ENCODE measurements at places on chromosomes 4 and X.

DNA sequence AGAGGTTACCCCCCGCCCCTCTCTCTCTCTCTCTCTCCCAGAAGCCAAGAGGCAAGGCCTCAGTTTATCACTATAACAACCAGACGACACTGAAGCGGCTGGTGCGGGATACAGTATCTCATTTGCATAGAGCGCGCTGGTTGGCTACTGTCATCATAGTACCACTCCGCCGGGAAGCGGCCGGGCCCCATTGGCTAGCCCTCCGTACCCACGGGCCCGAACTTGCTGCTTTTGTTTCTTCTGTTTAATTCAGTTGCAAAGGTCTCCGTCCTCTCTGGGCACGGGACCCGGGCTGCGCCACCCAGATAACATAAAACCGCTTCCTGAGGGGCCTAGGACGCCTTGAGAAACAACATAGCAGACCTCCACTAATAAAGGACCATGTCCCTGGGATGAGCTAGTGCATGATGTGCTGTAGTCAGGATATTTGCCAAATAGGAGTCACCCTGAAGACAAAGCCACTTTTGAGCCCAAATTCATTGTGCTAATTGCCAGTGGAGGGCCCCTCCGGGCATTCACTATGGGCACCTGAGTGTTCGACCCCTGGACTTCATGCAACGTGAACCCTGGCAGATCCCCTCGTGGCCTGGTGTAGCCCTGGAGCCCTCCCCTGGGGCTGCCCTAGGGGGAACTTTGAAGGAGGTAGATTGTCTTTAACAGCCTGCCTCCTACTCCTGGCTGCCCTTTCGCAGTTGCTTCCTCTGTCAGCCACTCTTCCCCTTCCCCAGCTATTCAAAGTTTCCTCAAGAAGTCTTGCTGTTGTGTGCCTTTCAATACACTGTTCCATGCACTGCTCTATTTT is at the start of gene PCYT1B:
Gene PCYT1B (minus strand): TSS at position 91 of the 802 bp plus-strand sequence. CDS start 242 bp downstream, outside the sequence.
- peak; percentile 41 for DNase-seq

- peak; percentile 77 for DNase-seq
These were observed 169.3 kb upstream of the FRMPD4 start for GRCh38 chrX:11968991-11969390.

- no peak for DNase-seq
These were observed 7.2 kb upstream of the ADD1 start for GRCh38 chr4:2836391-2836859.

GRCh38 chrX:108914791-108915190 is 178.4 kb upstream of the IRS4 start:
- no peak for DNase-seq

DNA sequence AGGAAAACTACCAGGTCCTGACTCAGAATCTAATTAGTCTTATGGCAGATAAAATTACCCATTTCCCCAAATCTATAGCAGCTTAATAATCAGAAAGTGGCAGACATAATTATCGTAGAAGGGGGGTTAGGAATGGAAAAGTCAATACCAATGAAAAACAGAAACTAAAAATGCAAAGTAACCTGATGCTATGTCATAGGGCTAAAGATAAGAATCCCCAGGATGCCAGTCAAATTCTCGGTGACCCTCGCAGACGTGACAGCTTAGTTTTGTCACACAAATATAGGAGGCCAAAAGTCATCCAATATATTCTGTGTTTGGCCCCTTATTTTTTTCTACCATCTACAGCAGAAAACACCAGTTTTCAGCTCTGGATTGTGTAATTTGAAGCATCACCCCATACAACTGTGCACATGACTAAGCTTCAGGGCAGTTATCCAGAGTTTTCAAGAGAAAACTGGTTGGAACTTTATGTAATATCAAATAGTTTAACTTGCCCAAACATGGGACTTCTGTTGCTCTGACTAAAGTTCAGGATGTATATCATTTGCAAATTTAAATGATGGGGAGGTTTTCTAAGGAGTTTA is 30.9 kb downstream of the RASSF6 start:
- peak; percentile 91 for DNase-seq

- peak; percentile 61 for DNase-seq
These were observed 1.0 kb downstream of the RASGEF1B start for GRCh38 chr4:81470456-81471297.

DNA sequence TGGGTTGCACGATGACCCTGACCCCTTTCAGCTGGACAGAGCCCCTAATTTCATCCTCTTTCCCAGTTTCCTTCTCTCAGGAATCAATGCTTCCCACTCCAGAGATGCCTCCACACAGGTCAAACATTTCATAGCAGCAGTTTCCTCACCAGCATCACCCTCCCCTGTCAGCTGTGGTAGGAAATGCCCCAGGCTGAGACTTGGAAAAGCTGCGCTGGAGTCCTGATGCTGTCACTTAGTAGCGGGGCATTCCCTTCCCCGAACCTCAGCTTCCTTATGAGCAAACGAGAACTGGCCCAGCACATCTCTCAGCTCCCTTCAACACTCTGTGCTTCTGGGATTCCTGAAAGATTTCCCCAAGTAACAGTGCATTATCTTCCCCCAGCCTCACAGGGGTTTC is 2.7 kb downstream of the GJB1 start:
- DNase-seq = no peak

DNA sequence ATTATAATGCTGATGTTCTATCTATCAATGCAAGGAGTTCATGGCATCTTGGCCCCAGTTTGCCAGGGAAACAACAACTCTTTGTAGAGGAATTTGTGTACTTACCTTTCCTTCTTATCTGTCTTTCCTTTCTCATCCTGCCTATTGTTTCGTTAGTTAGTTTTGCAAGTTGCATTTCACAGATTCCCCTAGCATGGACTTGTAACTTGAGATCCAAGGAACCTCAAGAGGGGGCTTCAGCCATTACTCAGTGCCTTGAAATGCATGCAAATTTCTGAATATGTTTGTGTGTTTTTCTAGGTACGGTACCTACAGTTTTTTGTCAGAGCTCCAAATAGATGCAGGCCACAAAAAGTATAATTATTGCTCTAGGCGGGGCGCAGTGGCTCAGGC is 203.6 kb downstream of the LDB2 start:
- DNase-seq = no peak

DNA sequence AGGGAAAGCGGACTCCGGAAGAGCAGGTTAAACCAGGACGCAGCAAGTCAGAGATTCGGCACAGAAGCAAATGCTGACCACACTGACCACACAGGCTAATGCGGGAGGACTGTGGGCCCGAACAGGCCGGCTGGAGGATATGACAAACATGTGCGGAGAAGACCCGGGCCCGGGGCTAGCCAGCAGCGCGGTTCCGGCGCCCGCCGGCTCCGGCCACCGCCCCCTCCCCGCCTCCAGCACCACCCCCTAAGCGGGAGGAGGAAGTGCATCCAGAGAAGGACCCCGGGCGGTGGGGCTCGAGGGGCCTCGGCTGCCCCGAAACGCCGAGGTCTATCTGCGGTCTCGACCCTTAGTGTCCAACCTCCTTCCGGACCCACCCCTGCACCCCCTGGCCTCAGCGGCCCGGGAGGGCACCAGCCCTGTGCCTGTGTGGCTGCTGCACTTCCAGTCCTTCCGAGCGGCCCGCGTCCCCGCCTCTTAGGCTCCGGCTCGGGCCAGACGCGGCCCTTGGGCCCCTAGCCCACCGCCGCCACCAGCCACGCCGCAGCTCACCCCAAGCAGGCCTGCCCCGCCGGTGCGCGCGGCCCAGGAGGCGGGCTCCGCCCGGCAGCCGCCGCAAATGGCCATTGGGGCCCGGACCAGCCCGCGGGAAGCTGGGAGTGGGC is 2.1 kb downstream of the ELOVL6 start:
- peak; percentile 30 for DNase-seq

- peak; percentile 48 for DNase-seq
These were observed 80.3 kb downstream of the PPEF2 start for GRCh38 chr4:75821966-75822365.

GRCh38 chrX:12497832-12498591 is 293.2 kb upstream of the PRPS2 start:
- DNase-seq = no peak

GRCh38 chr4:73540826-73541225 is 59.3 kb downstream of the AFM start:
- DNase-seq = no peak

DNA sequence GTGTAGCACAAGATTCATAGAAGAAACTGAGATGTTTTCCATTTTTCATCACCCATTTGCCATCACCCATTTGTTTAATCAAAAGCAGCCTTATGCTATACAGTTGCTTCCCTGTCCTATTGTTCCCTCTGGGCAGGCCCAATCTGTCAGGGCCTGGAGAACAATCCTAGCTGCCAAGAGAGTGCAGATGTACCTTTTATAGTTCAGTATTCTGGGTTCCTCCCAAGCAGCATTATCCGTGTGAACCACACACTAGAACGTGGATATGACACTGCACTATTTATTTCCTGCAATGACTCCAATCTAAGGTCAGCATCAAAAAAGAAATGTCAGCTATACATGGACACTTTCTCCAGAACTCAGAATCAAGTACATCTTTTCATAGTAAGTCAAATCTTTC is 269.0 kb downstream of the ADGRA3 start:
- no peak for DNase-seq

DNA sequence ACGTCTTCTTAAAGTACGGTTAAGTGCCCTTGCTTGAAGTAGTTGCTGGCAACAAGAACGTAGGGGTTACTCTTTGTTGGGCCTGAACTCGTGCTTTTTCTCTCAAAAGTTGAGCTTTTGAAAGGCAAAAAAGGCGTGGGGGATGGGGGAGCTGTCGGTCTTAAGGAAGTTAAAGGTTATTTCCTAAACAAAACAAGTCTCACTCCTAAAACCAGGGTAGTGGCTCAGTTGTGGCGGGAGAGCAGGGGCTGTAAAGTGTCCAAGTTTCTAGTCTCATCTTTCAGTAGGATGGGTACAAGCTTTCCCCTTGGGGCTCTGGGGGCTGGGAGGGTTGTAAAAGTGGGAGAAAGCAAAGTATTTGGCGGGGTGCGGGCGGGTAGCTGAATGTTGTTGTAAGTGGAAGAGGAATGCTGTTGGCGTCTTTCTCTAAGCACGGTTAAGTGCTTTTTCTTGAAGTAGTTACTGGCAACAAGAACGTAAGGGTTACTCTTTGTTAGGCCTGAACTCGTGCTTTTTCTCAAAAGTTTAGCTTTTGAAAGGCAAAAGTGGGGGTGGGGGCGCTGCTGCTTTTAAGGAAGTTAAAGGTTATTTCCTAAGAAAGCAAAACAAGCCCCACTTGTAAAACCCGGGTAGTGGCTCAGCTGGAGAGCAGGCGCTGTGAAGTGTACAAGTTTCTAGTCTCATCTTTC is 904 bp upstream of the WDR1 start:
- peak; percentile 59 for DNase-seq

GRCh38 chr4:112552668-112553067 is 36.7 kb upstream of the NEUROG2 start:
- peak; percentile 26 for DNase-seq

- DNase-seq = no peak
These were observed 320.1 kb downstream of the BMPR1B start for GRCh38 chr4:95077864-95078263.

GRCh38 chr4:174120446-174121295 is 162.8 kb downstream of the FBXO8 start:
- DNase-seq = peak; percentile 92

- DNase-seq = no peak
These were observed 105.8 kb downstream of the FAT4 start for GRCh38 chr4:125420526-125420925.

GRCh38 chr4:68451246-68452211 is 4.3 kb downstream of the TMPRSS11E start:
- DNase-seq = no peak

GRCh38 chrX:131287560-131288179 is 1.4 kb downstream of the IGSF1 start:
- no peak for DNase-seq
